Kidney glomerular epithelial cell (primary cell): ENCODE measurements at places on chromosomes 3 and 15.

DNA sequence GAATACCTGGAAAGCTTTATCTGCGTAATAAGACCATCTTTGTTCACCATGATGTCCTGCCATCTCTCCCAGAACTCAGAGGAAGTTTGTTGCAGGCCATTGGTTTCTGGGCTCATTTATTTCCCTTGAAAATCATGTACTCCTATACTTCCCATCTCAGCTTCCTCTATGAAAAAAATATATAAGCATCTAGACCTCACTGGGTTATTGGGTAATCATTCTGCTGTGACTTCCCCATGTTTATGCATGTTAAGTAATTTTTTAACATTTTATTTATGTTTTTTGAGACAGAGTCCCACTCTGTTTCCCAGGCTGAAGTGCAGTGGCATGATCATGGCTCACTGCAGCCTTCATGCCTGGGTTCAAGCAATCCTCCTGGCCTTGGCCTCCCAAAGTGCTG is 184.5 kb downstream of the ZPLD1 start:
- no peak for DNase-seq

- DNase-seq, result no peak
These were observed 21.4 kb downstream of the ACAP2 start for GRCh38 chr3:195421400-195421799.

DNA sequence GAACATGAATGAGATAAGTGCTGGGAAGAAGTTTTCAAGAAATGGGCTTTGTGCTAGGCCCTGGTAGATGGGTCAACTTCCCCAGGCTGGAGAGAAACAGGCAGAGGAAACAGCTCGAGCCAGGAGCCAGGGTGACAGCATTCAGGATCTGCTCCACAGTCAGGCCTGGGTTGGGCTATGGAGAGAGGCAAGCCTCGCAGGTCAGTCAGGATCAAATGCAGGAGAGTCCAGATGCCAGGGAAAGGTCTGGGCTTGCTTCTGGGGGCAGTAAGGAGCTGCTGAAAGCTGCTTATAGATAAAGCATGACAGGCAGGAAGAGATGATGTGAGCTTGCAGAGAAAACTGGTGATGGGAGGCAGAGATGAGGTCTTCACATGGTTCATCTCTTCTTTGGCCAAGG is 11.0 kb upstream of the USP3 start:
- DNase-seq, result no peak

DNA sequence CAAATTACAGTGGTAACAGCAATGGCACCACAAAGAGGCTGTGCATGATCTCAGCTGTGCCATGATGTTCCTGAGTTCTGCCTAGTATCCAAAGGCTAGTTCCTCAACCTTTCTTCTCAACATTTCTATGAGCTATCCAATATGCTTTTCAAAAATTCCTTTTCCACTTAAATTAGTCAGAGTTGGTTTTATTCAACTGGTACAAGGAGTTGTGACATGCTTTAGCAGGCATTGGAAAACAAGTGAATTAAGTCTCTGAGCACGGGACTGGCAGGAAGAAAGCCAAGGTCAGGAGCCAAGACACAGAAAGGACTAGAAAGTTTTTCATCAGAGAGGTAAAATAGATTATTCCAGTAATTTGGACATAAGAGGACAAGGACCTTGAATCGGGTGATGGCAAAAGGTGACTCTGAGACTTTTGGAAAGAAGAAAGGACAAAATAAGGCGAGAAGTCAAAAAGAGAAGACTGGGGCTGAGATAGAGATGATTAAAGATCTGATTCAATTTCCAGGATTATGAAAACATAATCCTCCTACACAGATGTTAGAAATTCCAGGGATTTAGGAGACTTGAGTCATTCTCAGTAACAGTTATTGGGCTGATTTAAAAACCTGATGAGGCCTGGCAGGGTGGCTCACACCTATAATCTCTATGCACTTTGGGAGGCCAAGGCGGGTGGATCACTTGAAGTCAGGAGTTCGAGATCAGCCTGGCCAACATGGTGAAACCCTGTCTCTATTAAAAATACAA is 36.1 kb downstream of the PBRM1 start:
- no peak for DNase-seq

DNA sequence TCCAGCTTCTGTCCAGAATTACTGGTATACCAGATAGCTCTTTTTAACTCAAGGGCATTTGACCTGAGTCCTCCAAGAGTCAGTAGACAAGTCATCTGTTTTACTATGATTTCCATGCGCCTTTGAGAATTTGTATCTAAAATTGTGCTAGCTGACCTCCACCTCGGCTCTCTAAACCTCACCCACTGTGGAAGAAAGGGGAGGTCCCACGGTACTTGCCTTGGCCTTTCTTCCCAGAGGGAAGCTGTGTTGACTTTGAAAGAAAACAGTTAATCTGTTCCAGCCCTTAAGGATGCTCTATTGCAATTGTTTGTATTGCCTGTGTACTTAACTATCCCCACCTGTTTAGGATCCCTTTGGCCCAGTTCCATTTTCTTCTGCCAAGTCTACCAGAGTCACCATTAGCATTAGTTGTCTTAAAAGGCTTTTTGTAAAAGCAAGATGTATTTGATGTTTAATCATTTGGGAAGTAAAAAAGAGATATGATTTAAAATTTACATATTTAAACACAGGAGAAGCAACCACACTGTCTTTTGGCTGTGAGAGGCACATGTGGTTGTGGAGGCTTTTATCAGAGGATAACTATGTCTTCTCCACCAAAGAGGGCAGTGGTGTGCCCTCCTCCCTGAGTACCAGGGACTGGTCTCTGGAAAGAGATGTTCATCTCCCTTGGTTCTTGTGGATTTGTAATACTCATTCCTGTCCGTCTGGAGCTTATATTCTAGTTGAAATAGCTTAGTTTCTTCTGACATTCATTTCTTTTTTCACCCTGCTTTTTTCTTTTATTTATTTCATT is 88.8 kb downstream of the CRTC3 start:
- DNase-seq, result no peak

- no peak for DNase-seq
These were observed 578.7 kb downstream of the NLGN1 start for GRCh38 chr3:173976281-173976680.

- DNase-seq, result no peak
These were observed 50.0 kb downstream of the SELENOT start for GRCh38 chr3:150653110-150653561.

DNA sequence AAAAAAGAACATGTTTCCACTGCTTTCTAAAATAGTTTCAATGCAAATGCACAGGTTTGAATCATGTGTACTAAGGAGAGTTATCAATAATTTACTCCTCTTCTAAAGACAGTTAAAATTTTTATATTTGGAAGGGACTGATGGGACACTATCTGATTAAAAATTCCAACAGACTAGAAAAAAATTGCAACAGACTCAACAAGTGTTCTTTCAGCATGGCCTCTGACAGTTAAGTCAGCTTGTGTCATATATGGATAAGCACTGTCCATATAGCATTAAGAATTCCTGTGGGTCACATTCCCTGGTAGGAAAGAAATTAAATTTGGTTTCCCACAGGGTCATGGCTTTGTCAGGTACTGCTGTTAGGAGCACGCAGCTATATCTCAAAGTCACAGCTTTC is 96.8 kb downstream of the OSBPL10 start:
- no peak for DNase-seq

DNA sequence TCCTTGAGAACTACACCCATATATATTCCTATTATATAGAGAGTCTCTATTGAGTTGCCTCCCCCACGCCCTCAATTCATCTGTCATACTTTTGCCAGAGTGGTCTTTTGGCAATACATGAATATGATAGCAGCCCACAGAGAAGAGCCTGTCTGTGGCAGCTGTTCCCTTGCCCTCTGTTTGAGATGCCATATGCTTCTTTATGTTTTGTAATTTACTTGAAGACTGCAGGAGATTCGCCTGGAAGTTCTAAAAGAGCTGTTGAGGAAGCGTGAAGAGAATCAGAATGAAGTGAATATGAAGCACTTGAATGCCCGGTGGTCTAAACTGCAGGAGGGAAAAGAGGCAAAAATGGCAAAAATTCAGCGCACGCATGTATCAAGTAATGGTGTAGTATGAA is 27.2 kb downstream of the CFAP91 start:
- no peak for DNase-seq

DNA sequence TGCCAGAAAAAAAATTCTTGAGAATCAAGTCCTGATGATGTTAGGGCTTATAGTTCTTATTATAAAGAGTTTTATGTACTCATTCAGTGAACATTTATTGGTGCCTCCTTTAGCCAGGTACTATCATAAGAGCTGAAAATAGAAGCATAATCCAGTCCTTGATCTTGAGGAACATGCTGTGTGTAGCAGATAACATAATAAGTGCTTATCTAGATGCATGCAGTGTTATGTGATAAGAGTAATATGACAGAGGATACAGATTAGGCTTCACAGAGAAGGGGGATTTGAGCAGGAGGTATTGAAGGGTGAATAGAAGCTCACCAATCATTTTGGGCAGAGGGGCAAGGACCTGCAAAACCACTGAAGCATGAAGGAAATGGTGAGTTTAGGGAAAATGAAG is 1.1 kb downstream of the CCR2 start:
- no peak for DNase-seq

DNA sequence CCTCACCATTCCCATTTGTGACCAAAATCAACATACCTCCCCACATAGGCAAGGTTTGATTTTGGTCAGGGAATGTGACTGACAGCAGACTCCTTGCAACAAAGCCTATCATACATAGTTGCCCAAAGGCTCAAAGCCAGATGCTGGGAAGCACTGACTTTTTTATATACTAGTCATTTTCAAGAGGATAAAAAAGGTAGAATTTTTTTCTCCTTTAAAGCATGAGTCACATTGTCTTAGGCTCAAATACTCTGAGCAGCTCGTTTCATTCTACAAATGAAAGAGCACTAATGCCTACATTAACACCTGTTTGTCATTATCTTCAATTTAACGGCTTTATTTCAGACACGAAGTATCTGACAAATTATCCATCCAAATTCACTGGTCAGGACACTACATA is 36.2 kb downstream of the ICE2 start:
- no peak for DNase-seq

- no peak for DNase-seq
These were observed 351 bp downstream of the INSYN1 start for GRCh38 chr15:73752806-73753193.

- no peak for DNase-seq
These were observed 100.8 kb upstream of the C15orf61 start for GRCh38 chr15:67420137-67420536.

GRCh38 chr3:101036676-101037075 is 43.5 kb upstream of the ABI3BP start:
- DNase-seq, result peak; percentile 87

GRCh38 chr15:42547918-42548248 is 710 bp downstream of the LRRC57 start:
- no peak for DNase-seq

DNA sequence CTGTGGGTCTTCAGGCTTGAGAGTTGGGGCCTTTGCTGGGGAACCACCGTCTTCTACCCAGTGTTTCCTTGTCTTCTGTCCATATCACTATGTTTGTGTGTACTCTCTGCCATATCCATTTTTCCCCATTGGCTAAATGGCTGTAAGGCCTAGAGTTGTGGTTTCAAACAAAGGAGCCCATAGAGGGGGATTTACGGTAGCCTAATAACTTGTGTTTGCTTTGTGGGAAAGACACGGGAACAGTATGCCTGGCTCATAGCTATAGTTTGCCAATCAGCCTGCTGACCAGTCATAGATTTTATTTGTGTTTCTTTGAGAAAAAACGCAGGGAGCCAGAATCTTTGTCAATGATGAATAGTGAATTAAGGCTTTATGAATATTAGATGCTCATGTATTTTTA is 554.8 kb downstream of the NAALADL2 start:
- no peak for DNase-seq
